ENCODE measurements at places on chromosomes 5 and 9.

DNA sequence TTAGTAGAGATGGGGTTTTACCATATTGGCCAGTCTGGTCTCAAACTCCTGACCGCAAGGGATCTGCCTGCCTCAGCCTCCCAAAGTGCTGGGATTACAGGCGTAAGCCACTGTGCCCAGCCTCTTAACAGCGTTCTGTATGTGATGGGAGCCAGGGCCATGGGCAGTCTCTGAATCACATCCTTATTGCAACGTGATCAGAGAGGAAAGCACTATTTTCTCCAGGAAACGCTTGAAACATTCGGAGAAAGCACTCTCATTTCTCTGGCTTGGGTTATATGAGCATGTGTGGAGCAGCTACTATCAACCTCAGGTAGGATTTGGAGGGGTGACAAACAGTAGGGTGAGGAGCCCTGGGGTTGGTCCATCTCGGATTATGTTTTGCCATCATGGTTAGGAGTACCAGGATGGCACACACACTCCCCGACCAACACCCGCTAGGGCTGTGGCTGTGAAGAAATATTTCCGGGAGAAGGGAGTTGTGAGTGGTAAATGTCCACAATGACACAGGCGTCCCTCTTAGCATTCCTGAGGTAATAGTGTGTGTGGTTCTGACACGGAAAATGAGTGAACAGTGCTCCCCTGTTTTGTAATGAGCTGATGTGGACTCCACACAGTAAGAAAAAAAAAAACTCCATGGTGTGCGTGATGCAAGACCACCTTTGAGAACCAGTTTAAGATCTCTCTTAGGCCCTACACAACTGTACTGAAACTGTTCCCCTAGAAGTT lies 406.2 kb upstream of the ZNF608 start:
- no peak for DNase-seq

DNA sequence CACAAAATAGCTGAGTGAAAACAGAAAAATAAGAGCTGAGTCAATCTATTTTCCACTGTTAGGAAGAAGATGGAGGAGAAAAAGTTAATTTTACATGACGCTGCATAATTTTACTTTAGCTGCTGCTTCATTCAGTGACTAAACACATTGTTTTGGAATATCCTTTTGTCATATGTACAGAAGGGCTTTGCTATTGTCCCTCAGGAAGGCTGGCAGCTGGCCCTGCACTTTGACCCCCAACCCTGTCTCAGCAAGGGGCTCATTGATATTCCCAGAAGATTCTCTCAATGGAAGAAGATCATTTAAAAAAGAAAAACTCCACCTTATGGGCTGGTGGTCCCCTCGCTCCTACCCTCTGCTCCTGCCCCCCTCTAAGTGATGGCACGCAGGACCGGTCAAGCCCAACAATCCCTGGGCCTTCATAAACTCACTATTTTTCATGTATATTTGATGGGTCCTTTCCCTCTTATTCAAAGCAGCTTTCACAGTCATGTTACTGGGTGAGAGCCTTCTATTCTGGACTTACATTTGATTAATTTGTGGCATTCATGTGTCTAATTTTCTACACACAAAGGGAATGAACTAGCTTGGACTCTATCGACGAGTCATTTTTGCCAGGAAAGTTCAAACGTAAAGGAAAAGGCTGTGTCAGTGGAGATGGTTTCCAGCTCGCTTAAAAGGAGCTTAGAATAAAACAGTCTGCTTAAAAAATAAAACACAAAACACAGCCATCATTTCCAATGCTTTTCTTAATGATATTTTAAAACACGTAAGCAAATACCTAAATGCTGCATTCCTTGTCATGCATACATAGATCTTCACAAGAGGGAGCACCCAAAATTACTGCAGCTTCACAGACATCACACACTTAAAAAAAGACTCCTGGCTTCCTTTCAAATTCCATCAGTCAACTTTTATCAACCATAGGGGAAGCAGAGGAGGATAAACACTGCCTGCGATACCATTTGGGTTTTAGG lies 104.7 kb downstream of the EFNA5 start:
- no peak for DNase-seq

GRCh38 chr5:62038024-62038423 lies 268.0 kb upstream of the KIF2A start:
- no peak for DNase-seq

DNA sequence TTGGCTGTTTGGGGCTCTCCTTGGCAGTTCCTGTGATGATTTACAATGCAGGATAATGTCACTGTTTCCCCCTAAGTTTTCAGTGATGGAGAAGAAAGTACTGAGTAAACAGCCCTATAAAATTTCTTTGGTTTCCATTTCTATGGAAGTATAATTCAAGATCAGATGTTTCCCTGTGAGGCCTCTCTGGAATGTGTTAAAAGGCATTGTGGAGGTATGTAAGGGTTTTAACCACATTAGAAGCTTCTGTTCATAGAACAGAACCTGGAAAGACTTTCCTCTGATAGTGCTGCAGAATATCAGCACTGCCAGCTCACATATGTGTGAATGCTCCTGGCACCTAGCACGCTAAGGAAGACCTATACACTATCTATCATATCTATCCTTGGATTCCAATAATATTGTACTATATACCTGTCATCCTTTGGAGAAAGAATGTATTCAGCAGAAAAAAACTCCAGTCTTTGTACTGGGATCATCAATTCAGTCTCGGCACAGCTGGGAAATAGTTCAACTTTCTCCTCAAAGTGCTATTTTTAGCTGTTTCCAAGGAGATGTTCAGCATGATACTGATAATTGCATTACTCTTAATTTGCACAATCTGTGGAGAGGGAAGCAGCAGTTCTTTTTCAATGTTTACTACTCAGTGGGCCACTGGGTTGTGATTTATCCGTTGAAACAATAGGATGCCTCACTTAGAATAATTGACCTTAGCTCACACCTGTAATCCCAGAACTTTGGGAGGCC lies 21.9 kb downstream of the TTC1 start:
- no peak for DNase-seq

GRCh38 chr9:22463205-22463604 lies 16.6 kb downstream of the DMRTA1 start:
- DNase-seq, result no peak

DNA sequence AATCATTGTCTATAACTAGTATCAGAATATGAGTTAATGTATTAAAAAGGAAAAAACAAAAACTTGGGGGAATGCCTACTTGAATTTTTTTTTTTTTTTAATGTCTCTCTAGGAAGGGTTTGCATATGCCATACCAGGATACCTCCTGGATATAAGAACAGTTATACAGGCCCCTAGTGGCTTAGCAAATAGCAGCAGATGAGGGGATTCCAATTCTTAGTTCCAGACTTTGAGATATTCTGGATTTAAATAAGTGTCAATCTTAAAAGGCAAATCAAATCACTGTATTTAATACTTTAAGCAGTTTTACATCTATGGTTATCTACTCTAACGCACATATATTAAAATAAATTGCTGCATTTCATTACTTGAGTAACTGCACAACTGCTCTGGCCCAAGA lies 1055.5 kb upstream of the DMAC1 start:
- no peak for DNase-seq

GRCh38 chr5:14011089-14012020 lies 66.9 kb upstream of the DNAH5 start:
- no peak for DNase-seq

DNA sequence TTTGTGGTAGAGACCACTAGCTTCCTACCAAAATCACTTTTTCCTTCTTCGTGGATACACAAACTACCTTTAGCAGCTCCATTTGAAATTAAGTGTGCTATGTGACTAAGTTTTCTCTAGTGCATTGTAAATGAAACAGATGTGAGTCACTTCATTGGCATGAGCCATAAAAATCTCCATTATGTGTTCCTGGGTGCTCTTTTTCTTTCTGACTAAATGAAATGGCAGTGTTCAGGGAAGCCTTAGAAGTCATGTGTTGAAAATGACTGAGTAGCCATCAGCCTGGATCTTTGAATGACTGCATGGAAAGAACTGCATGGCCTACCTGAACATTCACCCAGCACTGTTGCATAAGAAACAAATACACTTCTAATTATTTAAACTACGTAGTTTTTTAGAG lies 107.9 kb downstream of the NDUFAF2 start:
- no peak for DNase-seq

DNA sequence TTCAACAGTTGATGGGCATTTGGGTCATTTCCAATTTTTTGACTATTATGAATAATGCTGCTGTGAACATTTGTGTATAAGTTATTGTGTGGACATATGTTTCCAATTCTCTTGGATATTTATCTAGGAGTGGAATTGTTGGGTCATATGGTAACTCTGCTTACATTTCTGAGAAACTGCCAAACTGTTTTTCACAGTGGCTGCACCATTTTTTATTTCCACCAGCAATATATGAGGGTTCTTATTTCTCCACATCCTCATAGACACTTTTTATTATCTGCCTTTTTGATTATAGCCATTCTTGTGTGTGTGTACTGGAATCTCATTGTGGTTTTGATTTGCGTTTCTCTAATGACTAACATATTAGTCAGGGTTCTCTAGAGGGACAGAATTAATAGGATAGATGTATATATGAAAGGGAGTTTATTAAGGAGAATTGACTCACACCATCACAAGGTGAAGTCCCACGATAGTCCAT lies 14.7 kb upstream of the MED27 start:
- no peak for DNase-seq

DNA sequence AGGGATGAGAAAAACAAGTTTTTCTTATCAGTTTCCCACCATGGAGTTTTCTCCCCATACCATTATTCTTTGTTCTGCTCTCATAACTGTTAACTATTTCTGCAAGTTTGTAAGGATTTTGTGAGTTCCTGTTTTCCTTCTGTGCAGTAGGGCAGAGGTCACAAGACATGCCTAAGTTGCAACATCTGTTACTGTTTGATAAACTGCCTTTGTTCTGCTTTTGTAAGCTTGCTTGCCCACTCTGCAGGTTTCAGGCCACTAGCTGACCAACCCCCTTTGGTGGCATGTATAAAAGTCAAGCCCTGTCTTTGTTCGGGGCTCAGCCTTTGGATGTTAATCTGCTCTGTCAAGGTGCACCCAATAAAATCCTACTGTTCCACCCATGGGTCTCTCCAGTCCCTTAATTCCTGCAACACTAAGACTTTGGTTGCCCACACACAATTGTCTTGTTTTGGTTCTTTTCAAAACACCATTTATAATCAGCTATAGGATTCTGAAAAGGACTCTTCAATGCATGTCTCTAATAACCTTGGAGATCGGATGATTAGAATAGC lies 545.4 kb downstream of the CDH9 start:
- no peak for DNase-seq

DNA sequence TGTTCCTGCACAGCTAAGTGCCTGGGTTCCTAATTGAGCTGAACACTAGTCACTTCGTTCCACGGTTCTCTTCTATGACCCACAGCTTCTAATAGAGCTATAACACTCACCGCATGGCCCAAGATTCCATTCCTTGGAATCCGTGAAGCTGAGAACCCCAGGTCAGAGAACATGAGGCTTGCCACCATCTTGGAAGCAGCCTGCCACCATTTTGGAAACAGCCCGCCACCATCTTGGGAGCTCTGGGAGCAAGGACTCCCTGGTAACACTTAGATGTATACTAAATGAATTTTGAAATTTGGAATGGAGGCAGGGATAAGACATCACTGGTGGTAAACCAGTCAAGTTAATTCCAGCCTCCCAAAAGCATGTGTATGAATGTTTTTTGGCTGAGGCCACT lies 60.4 kb downstream of the KIAA0825 start:
- no peak for DNase-seq

- no peak for DNase-seq
Observed at GRCh38 chr9:2362150-2362549, 259.4 kb upstream of the VLDLR start.

DNA sequence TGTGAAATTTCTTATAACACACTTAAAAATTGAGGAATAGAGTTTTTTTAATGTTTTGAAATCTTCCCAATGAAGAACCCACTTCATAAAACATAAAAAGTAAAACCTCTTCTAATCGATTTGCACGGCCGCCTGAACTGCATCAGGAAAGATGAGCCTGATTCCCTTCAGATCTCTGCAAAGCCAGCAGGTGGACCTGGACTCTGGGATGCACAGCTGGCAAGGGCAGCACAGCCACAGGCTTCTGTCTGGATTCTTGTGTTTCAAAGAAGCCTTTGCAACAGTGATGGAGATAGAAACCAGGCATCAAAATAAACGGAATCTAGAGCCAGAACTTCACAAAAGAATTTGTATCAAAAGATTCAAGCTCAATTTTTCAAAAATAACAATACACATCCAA lies 36.0 kb upstream of the SPATA31C2 start:
- no peak for DNase-seq

- no peak for DNase-seq
Observed at GRCh38 chr9:127136880-127137639, 14.6 kb upstream of the ANGPTL2 start.

DNA sequence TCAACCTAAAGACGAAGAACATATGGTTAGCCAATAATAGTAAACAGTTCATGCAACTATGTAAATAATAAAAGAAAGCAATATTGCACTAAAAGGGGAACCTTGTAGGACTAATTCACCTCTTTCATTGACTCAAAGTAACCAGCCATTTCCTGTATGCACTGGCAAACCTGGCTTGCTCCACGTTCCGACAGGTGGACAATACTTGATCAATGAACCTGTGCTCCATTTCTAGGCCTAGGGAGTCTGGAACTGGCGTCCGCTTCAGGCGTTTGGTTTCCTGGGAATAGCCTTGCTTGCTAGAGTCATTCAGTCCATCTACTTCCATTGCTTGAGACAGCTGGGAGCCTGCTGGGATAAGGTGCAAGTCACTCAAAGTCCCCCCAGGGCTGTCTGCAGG lies 41.6 kb downstream of the PTAR1 start:
- DNase-seq, result no peak

DNA sequence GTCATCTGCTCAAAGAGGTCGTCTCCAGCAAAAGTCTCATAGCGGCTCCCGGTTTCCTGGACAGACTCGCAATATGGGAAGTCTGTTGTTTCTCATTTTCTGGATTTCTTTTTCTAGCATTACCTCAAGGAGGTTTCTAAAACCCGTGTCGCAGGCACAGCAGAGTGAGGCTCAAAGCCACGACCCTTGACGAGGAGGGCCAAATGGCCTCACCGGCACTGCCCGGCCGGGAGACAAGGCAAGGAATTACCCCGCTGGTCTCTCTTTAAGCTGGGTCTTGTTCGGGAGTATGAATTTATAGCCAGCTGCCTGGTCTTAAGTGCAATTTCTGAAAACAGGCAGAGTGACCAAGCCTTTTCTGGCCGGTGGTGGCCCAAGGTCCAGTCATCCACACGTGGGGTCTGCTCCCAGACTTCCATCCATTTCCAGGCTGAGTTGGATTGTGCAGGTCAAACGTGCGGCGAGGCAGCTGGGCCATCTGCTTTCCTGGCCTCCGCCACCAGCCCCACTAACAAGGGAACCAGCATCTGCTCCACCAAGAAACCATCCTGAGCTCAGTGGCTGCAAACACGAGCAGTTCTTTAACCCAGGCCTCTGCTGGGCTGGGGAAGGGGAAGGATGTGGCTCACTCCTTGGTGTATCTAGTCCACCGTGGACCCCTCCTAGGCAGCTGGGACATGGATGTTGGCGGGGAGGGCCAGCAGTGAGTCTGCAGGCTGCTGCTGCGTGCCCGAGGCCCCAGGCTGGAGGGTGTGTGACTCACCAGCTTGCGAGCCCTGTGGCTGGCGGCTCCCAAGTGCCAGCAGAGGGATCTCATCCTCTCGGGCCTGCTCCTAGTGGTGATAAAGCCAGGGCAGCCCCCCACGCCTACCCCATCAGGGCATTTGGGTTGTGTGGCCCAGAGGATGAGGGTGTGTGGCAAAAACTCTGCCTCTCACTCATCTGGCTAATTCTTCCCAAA lies 55.6 kb upstream of the COL5A1 start:
- no peak for DNase-seq

All from activated CD8-positive, alpha-beta memory T cell treated with anti-CD3 and anti-CD28 coated beads for 1 hour (primary cell).